DMS79 treated with DMSO at 0.1 percent for 48 hours (cell line): ENCODE measurements at places on chromosomes 6 and 20.

DNA sequence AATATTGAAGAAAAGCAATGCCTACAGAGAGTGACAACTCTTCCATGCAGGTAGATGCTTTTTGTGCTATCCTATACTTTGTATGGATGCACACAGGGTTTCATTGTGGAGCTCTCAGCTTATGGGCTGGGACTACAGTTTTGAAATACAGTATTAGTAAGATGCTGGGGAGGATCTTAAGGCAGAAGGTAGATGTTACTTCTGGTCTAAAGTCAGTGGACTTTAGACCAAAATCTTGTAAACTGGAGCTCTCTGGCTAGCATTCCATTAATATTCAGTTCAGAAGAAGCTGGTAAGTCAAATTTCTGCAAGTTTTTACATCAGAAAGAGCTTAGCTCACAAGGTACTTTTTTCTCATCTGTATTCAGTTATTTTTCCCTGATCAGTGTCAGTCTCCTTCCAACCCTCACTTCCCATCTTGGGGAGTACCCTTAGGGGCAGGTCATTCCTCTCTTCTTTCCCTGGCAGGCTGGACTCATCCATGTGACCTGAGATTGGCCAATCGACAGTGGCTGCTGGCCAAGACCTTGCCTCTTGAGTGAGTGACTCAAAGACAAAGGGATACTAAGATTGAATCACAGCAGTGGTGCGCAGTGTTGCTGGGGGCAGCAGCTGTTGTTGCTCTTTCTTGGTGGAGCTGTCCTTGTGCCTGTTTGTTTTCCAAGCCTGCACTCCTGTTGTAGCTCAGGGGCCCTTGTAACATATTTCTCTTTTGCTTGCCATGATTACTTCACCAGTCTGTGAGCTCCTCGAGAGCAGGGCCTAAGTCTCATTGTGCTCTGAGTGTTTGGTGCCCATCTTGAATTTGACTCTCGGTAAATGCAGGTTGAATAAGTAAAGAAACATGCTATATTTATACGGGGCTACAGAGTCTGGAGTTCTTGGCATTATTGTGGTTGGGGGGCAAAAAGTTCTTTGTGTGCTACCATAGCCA lies 2.8 kb upstream of the PHF20 start:
- DNase-seq = peak; percentile 42

- no peak for DNase-seq
Measured at GRCh38 chr20:33391722-33392415, 9.4 kb downstream of the CDK5RAP1 start.

- no peak for DNase-seq
Measured at GRCh38 chr6:105482227-105482844, 79.5 kb upstream of the PREP start.

GRCh38 chr6:106477790-106478189 lies 117.3 kb downstream of the CRYBG1 start:
- DNase-seq = peak; percentile 41

GRCh38 chr20:35269055-35269781 lies 8.7 kb downstream of the MMP24OS start:
- peak; percentile 11 for DNase-seq

DNA sequence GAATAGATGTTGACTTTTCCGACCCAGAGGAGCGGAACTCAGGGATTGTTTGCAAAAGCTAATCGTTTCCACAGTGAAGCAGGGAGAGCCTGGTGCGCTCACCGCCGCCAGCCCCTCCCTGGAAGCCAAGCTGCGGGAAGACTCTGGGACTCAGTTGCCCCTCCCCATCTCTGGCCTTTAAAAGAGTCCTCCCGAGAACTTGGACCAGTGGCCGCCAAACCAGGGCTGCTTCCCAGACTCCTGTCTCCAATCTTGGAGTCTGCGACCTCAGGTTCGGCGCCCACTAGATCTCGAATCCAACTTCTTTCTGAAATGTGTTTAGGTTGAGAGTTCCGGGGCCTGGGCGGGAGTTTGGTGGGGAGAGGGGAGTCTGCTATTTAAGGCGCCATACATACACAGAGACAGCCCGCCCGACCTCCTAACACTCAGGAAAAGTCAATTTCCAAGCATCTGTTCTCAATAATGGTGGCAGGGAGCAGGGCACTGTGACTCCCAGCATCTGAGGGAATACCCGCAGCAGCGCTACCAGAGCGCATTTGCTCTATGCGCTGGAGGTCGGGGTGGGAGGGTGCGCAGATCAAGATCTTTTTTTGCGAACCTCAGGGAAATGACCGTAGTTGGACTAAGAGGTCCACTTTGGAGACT lies 800 bp upstream of the GRIK2 start:
- no peak for DNase-seq

- peak; percentile 64 for DNase-seq
Measured at GRCh38 chr20:50491926-50492634, 18.1 kb upstream of the PTPN1 start.

- DNase-seq = no peak
Measured at GRCh38 chr6:105493736-105494135, 90.9 kb upstream of the PREP start.

- DNase-seq = no peak
Measured at GRCh38 chr6:63997734-63998133, 362.1 kb downstream of the PHF3 start.

DNA sequence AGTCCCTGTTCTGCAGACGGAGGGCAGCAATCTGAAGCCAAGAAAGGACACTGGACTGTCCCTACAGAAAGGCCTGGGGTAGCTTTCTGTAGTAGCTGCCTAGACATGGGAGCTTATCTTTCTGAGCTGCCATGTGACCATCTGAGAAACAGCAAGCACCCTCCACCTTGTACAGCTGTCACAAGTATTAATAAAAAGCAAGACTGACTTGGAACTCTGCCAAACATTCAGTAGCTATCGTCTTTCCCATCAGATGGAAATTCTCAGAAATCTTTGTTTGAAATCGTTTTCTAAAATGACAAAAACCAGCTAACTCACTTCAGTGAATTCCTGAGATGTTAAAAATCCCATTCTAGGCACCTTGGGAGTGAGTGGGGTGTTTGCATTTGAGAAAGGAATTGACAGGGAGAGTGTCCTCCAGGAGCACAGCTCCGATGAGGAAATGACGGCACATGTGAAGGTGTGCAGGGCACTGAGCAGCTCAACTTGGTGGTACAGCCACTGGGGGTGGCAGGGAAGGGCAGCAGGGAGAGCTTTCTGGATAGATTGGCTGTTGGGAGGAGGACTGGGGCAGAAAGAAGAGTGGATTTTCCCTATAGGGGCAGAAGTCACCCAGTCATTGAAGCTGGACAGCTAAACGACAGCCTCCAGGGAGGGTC lies 24.5 kb downstream of the ACSS1 start:
- DNase-seq = peak; percentile 82

- no peak for DNase-seq
Measured at GRCh38 chr6:16948396-16948795, 153.5 kb upstream of the STMND1 start.

DNA sequence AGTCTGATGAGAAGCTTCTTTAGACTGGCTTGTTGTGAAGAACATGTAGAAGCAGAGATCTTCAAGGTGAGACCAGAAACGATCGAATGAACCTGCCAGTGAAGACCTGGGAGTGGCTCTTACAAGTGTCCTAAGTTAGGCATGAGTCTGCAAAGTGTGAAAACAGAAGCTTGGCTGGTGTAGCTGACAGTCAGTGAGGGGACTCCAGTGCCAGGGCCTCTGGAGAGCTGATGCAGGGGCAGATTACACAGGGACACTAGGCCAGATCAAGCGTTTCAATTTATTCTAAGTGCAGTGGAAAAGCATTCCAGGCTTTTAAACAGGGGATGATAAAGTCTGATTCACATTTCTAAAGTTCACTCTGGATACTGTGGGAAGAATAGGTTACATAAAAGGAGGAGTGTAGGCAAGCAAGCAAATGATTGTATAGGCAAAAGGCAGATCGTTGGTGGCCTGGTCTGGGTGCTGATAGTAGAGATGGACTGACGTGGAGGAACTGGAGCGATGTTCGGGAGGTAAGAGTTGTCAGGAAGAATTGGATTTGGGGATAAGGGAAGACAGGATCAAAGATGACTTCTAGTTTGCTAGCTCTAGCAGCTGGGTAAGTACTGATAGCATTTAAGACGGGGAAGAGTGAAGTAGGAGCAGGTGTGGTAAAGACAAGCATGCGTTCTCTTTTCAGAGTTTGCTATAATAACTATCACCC lies 133.5 kb downstream of the MAN1A1 start:
- DNase-seq = no peak

DNA sequence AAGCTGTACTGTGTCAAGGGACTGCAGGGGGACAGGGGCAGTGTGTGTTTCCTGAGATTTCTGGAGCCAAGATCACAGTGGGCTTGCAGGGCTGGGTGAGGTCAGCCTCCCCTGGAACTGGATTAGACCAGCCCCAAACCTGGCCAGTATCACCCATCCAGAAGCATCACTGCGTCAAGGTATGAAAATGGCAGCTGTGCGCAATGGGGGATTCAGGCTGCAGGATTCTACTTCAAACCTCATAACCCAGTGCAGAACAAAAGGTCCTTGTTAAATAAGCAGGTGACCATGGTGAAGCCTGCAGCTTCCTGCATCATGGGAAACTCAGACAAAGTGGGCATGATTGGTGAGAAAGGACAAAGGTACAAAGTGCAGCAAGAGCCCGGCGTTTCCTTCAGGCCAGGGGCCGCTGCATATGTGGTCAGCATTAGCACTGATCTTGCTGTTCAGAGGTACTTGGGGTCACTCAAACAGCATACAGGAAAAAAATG lies 33.4 kb downstream of the TRAF3IP2 start:
- DNase-seq = peak; percentile 45
